ENCODE measurements at places on chromosomes 6 and 20.

DNA sequence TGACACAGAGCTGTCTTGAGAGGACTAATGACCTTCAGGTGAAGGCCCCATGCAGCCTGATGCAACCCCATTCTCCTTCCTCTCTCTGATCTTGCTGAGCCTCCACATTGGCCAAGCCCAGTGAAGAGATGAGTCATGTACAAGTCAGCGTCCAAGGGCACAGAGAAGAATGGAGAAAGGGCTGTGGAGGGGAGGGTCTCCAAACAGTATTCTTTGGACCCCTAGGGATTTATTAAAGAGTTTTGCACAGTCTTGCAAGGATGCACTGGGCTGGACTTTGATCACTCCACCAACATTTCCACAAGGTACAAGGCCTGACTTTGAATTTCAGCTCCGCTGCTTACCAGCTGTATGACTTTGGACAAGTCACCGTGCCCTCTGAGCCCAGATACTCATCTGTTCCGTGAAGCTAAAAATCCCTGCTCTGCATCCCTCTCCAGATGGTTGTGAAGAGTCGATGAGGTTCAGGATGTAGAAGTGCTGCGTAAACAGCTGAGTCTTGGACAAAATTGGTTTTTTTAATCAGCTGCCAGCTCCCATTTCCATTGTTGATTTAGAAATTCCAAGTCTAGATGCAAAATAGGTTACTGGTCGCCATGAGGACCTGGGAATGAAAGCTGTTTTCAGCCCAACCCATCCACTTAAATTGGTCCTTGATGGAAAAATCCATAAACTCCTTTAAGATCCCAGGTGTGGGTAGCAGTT lies 14.1 kb upstream of the KCNG1 start:
- DNase-seq, result no peak

DNA sequence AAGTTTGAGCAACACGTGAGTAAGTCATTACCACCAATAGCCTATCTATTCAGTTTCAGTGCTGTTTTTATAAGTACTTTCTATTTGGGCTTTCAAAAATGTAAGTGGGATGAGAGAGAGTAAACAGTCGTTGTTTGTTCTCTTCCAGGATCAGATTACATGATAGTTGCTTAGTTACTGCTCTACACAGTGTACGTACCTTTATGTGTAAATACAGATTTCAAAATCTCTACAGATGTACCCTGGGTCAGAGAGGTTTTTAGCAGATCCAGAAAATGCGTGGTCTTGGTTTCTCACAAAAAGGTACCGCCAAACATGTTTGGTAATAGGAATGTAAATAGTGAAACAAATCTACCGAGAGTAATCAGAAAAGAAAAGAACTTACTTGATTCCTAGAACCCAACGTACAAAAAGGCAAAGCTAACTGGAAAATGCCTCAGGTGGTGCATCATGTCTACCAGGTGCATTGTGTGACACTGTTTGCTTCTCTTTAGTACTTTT lies 421.1 kb downstream of the BCKDHB start:
- DNase-seq, result no peak

- no peak for DNase-seq
Measured at GRCh38 chr6:55569638-55570037, 9.4 kb downstream of the HMGCLL1 start.

- no peak for DNase-seq
Measured at GRCh38 chr20:50151034-50151743, 2.3 kb downstream of the PEDS1 start.

DNA sequence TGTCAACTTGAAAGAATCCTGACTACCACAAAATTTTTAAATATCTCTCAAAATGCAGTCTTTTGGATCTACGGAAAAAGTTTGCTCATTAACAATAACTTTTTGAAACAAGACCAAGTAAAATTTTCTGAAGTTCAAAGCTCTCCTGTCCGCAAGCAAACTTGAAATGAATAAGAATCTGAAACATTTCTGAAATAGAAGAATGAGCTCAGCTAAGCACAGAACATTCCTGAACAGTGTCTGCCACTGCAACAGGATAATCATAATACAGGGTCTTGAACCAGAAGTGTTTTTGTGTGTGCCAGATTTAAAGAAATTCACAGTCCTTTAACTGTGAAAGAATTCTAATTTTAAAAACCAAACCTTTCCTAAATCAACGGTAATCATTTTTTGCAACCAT lies 49.1 kb upstream of the TASP1 start:
- no peak for DNase-seq

GRCh38 chr6:30847971-30848436 lies 36.3 kb upstream of the DDR1 start:
- no peak for DNase-seq

DNA sequence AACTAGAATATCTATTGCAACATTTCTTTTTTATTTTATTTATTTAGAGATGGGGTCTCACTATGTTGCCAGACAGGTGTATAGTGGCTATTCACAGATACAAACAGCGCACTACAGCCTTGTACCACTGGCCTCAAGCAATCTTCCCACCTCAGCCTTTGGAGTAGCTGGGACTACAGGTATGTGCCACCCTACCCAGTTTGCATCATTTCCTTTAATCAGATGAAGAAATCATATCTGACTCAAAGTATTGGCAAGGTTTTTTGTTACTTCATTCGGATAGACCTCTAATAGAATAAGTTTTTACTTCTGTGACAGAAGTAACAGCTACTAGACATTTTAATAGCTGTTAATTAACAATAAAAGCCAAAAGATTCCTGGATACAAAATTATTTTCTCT lies 153.9 kb downstream of the CDK19 start:
- no peak for DNase-seq

- no peak for DNase-seq
Measured at GRCh38 chr6:29927841-29928388, 14.4 kb upstream of the HLA-A start.

DNA sequence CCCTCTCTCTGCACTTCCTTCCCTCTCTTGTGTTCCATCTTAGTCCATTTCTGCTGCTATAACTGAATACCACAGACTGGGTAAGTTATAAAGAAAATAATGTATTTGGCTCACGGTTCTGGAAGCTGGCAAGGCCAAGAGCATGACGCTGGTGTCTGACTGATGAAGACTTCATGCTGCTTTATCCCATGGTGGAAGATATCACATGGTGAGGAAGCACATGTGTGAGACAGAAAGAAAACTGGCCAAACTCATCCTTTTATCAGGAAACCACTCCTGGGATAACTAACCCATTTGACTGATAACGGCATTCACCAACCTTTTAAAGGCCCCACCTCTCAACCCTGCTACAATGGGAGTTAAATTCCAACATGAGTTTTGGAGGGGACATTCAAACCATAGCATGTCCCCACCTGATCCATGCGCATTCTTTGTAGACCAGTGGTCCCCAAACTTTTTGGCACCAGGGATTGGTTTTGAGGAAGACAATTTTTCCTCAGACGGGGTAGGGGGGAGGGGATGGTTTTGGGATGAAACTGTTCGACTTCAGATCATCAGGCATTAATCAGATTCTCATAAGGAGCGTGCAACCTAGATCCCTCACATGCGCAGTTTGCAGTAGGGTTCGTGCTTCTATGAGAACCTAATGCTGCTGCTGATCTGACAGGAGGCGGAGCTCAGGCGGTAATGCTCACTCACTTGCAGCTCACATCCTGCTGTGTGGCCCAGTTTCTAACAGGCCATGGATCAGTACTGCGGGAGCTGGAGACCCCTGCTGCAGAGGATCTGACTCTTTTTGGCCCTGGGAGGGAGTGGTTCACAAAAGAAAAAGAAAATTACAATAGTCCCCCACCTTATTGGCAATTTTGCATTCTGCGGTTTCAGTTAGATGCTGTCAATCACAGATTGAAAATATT lies 71.7 kb upstream of the RNF24 start:
- no peak for DNase-seq

- DNase-seq, result no peak
Measured at GRCh38 chr20:41063442-41063841, 34.8 kb downstream of the TOP1 start.

GRCh38 chr6:73231986-73232391 lies 6.7 kb upstream of the KHDC1L start:
- no peak for DNase-seq

DNA sequence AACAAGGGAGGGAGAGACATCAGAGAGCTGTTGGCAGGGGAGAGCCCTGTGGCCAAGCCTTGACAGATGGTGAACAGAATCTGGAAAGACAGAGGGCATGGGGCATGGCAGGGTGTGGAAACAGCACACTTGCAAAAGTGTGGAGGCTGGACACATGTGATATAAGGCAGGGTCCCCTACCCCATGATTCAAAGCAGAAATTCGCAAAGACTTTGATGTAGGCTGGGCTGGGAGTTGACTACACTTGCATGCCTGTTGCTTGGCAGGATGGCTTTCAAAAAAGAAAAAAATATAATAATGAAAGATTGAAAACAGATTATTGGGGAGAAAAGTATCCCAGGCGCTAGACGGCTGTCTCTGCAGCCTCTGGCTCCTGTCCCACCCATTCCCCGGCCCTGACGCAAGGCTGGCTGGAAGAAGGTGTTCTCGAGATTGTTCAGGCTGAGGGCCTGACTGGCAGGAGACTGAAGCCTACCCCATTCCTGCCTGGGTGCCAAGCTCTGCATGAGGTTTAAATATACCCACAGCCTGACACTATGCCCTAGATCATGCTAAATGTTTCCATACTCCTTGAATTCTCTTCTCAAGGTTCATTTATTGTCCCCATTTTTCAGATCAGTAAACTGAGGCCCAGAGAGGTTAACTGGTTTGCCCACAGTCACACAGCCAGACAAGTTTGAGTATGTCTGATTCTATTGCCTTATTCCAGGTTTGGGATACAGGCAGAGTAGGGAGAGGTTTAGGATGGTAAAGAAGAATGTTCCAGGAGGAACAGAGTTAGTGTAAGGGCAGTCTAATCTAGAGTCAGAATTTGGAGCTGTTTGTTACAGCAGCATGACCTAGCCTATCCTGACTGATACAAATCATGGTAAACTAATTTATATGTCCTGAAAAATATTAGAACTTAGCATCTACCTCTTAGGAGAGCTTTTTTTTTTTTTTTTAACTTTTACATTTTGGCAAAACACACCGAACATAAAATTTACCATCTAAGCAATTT lies 23.4 kb upstream of the CCN5 start:
- DNase-seq, result no peak

GRCh38 chr6:138038142-138038870 lies 68.9 kb downstream of the PERP start:
- DNase-seq, result no peak

GRCh38 chr6:35426074-35426473 lies 26.1 kb upstream of the FANCE start:
- no peak for DNase-seq

GRCh38 chr6:1519597-1519996 lies 90.1 kb upstream of the FOXC1 start:
- DNase-seq, result no peak

DNA sequence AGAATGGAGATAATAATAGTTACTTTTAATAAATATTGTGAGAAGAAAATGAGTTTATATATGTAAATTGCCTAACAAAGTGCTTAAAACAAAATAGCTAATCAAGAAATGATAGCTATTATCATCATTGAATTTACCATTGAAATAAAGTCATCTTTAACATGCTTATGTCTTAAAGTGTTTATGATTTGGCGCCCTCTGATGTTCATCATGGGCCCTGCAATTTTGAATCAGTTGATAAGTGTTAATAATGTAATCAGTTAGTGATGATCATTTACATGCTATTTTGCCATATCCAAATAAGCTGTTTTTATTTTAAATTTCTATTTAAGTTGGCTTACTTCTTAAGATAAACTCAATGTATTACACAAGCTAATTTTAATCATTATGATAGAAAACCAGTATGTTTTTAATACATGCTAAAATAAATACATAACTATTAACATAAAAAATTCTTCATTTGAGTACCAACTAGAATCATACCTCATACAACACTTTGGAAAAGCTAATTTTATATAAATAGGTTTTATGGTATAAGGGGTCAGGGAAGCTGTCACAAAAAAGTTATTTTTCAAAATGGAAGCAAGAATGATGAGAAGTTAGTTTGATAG lies 39.2 kb upstream of the TPD52L1 start:
- DNase-seq, result peak; percentile 32

DNA sequence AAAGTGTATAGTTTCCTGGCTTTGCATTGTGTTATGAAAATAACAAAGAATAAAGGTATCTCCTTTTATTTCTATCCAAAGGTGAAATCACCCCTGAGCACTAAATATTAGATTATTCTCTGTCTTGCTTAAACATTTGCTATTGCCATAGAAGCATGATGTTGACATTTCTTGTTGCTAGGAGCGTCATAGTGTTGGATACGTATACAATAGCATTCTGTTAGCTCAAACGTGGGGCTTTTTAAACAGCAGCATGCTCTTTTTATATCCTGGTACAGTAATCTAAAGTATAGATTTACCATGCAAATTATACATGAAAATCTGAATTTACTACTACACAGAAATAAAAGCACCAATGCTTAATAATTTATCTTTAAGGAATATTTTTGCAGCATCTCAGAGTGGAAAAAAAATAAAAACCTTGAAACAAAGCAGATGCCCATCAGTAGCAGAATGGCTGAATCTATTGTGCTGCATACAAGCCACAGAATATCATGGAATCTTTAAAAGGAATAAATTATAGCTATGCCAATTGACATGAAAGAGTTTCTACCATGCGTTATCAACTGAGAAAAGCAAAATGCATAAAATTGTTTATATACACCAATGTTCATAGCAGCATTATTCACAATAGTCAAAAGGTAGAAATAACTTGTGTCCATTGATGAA lies 9.6 kb upstream of the HSF2 start:
- DNase-seq, result no peak

DNA sequence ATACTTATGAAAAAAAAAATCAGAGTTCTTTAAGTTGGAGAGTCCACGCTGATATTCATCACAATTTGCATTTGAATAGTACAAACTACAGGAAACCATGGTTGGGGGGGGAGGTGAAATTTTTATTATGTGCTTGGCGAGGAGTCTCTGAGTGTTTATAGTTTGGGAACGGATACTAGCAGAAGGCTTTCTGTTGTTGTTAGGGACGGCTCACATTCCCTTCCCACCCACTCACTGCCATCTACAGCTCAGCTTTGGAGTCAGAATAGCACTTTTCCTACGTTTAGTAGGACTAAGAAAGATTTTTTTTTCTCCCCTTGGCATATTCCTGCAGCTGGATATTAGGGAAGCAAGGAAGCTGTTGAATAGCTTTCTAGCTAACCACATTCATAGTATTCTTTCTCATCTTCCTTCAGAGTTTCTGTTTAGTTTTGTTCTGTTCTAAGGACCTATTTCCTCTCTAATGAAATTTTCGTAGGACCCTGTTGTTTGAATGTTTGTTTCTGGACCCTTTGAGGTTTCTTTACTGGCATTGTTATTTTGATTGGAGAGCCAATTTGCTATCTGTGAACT lies 235.1 kb upstream of the ZNF217 start:
- no peak for DNase-seq

GRCh38 chr6:8137529-8137939 lies 35.2 kb upstream of the EEF1E1 start:
- DNase-seq, result no peak
